ENCODE measurements at places on chromosomes 7 and 10. TPM values are rescaled to one million over a fixed set of nuclear protein-coding genes. Genes with fewer than 3 reads are reported as not detected.

CALHM3 gene
- not detected for total RNA-seq

NRF1 gene
- 6.9 TPM for total RNA-seq

ACBD7 gene
- total RNA-seq, result 3.7 TPM

LDB1 gene
- total RNA-seq, result 21.8 TPM

LIPJ gene
- not detected for total RNA-seq

CALHM1 gene
- total RNA-seq, result not detected

NCF1 gene
- not detected for total RNA-seq

IGF2BP3 gene
- 20.2 TPM for total RNA-seq

NKX6-2 gene
- not detected for total RNA-seq

SLC26A3 gene
- total RNA-seq, result not detected

PLXNA4 gene
- total RNA-seq, result under 0.01 TPM

GSDME gene
- 79.9 TPM for total RNA-seq

UFSP1 gene
- 14.7 TPM for total RNA-seq

PALD1 gene
- under 0.01 TPM for total RNA-seq

CYP3A4 gene
- not detected for total RNA-seq

OR6V1 gene
- total RNA-seq, result not detected

CLRN3 gene
- not detected for total RNA-seq

MOSPD3 gene
- 15.3 TPM for total RNA-seq

BMI1 gene
- 30.0 TPM for total RNA-seq

TMEM213 gene
- not detected for total RNA-seq

SLC26A5 gene
- total RNA-seq, result not detected

NKX2-3 gene
- not detected for total RNA-seq

MUC12 gene
- total RNA-seq, result 5.5 TPM

NCOA4 gene
- 152 TPM for total RNA-seq

CHAT gene
- total RNA-seq, result not detected

UCN3 gene
- total RNA-seq, result not detected

ETV1 gene
- 20.8 TPM for total RNA-seq

NPY4R2 gene
- total RNA-seq, result not detected

CLEC2L gene
- total RNA-seq, result not detected

PIP gene
- total RNA-seq, result not detected

AKR1C4 gene
- total RNA-seq, result not detected

STEAP1B gene
- total RNA-seq, result 3.2 TPM

MPP7 gene
- under 0.01 TPM for total RNA-seq

ZNF746 gene
- 11.3 TPM for total RNA-seq

PCLO gene
- total RNA-seq, result 2.9 TPM

PTF1A gene
- total RNA-seq, result not detected

IQUB gene
- total RNA-seq, result 0.53 TPM

TCF7L2 gene
- 4.9 TPM for total RNA-seq

GNB2 gene
- total RNA-seq, result 391 TPM

NEUROD6 gene
- total RNA-seq, result not detected

DRGX gene
- total RNA-seq, result not detected

IRF5 gene
- not detected for total RNA-seq

SSC4D gene
- 1.8 TPM for total RNA-seq

DPP6 gene
- total RNA-seq, result not detected

OR9A2 gene
- not detected for total RNA-seq
